ENCODE measurements at places on chromosomes 7 and 10. TPM values are rescaled to one million over a fixed set of nuclear protein-coding genes. Genes with fewer than 3 reads are reported as not detected.

PAX4 gene
- not detected for total RNA-seq

ACSM6 gene
- not detected for total RNA-seq

UPK3B gene
- 2.5 TPM for total RNA-seq

HPS1 gene
- 45.8 TPM for total RNA-seq

PTF1A gene
- total RNA-seq: 0.90 TPM

BRAT1 gene
- 72.9 TPM for total RNA-seq

PLA2G12B gene
- not detected for total RNA-seq

ZDHHC6 gene
- 44.1 TPM for total RNA-seq

NRCAM gene
- 25.5 TPM for total RNA-seq

MYPN gene
- not detected for total RNA-seq

VAX1 gene
- total RNA-seq: not detected
